ENCODE measurements at places on chromosomes 1 and 21.

- DNase-seq: no peak
Observed at GRCh38 chr1:156291226-156292061, 4.0 kb downstream of the GLMP start.

- no peak for DNase-seq
Observed at GRCh38 chr21:45974073-45975019, 7.2 kb upstream of the COL6A1 start.

- no peak for DNase-seq
Observed at GRCh38 chr21:45236481-45236880, 51.2 kb downstream of the POFUT2 start.

- no peak for DNase-seq
Observed at GRCh38 chr1:116762781-116763115, 8.5 kb downstream of the CD2 start.

DNA sequence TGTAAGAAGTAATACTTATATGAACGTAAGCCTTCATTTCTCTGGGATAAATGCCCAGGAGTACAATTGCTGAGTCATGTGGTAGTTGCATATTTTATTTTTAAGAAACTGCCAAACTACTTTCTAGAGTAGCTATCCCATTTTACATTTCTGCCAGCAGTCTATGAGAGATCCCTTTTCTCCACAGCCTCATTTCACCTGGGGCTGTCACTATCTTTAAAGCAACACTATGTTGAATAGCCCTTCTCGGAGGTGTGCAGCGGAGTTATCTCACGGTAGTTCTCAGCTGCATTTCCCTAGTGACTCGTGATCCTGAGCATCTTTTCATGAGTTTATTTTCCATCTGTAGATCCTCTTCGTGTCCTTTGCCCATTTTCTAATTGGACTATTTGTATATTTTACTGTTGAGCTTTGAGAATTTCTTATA lies 93.4 kb downstream of the ADARB1 start:
- no peak for DNase-seq

DNA sequence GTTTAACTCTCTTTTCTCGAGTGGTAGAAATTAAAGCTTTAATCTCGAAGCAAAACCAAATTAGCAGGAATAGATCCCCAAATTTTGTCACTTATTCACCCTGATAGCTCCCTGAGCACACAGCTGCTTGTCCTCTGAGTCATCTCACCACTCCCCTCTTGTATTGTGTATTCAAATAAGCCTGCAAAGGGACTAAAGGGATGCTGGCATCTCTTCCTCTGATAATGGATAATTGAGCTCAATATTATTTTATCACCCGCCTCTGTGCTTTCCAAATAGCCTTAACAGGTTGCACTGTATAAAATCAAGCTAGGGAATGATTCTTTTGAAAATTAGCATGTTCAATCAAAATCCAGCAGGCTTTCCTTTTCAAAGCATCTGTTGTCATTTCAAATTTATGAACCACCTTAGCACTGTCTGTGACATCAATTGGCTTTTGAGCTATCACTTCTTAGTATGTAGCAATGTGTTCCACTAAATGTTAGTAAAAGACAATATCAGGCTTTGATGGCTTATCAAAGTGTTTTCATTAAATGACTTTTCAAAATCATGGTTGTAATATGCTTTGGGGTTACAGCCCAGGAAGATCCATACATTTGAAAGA lies 561.6 kb downstream of the PLA2G4A start:
- no peak for DNase-seq

GRCh38 chr1:172801771-172802322 lies 142.9 kb downstream of the FASLG start:
- DNase-seq: no peak

GRCh38 chr1:209805341-209805781 lies 581 bp downstream of the IRF6 start:
- no peak for DNase-seq

DNA sequence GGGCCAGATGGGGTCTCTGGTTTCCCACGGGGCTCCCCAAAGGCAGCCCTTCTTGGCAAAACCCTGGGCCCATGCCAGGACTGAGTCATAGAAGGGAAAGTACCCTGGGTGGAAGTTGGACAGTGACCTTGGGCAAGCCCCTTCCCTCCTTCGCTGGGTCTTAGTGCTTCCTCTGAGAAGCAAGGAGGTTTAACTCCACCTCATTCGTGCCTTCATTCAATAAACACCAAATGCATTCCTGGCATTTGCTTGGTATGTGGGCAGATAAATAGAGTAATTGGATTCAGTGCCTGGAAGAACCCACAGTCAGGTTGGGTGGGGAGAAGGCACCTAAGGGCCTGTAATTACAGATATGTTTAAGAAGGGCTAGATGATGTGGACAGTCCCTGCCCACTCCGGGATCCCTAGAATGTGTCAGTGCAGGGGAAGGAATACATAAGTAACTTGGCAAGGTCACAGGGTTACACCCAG lies 36.3 kb upstream of the CITED4 start:
- no peak for DNase-seq

- DNase-seq: no peak
Observed at GRCh38 chr1:161827786-161828185, 61.7 kb downstream of the ATF6 start.

DNA sequence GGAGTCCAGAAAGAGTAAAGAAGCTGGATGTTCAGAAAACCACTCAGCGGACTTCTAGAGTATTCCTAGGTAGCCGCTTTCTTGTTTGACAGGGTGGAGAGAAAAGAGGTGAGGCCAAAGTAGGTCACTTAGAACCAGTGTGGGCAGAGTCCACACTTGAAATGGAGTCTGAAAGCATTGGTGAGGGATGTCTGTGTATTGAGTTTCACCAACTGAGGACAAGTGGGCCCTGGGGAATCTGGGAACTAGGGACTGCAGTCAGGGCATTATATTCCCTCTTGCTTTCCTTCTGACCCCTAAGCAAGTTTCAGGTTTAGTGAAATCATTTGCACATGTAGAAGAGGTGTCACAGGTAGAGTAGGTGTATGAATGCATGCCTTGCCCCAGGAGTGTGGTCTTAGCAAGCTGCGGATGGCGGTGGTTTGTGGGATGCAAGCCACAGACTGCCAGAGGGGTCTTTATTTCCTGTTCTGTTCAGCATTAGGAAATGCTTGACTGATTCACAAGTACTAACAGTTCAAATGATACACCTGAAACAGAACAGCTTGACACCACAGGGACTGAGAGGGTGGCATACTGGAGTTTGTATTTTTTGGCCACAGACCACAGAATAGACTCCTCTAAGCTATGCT lies 1.1 kb upstream of the GNG12 start:
- no peak for DNase-seq

DNA sequence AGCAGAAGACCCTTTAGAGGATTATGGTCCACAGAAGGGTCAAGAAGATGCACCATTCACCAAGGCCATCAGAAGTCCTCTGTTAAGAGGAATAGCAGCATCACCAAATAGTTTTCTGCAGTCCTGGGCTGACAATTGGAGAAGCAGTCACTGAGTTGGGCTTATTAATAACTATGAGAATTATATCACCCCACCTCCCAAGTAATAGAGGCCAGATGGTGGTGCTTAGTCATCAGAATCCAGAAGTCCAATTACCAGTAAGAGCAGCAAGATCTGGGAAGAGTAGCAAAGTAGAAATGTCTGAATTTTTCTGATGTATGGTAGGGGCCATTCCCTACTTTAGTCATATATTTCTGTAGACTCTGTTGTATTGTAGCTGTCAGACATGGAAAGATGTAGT lies 6.1 kb upstream of the PSMA5 start:
- no peak for DNase-seq

- no peak for DNase-seq
Observed at GRCh38 chr1:159879136-159879535, 16.7 kb upstream of the VSIG8 start.

DNA sequence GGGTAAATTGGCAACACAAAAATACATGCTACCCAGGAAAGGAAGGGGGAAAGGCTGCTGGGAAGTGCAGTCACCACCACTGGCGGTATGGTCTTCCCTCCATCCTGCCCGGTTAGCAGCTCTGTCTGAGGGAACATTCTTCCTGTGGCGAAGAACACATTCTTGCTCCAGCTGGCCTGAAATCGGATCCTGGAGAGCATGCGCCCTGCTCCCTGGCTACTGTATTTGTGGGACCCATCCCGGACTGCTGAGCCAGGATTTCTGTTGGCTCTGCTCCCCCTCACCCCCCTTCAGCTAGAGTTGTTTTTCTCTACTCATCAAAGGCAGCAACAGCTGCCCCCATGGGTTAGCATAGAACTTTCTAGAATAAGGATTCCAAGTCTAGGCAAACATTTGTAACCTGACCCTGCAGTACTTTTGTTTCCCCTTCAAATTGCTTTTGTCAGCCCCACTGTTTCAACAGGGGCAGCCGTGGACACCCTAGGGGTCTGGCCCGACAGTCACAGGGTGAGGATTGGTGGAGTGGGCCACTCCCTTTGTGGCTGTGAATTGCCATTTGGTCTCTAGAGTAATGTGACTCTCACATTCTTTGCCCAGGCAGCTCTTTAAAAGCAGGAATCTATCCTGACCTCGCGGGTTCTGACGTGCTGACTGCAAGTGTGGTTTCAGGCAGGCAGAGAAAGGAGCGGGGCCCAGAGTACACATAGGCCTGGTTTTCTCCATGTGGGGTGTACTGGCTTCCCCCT lies 157.7 kb downstream of the TOMM20 start:
- DNase-seq: peak; percentile 50

GRCh38 chr1:174809755-174810280 lies 189.9 kb upstream of the CACYBP start:
- no peak for DNase-seq

- DNase-seq: no peak
Observed at GRCh38 chr1:69073176-69073575, 494.5 kb upstream of the LRRC7 start.

DNA sequence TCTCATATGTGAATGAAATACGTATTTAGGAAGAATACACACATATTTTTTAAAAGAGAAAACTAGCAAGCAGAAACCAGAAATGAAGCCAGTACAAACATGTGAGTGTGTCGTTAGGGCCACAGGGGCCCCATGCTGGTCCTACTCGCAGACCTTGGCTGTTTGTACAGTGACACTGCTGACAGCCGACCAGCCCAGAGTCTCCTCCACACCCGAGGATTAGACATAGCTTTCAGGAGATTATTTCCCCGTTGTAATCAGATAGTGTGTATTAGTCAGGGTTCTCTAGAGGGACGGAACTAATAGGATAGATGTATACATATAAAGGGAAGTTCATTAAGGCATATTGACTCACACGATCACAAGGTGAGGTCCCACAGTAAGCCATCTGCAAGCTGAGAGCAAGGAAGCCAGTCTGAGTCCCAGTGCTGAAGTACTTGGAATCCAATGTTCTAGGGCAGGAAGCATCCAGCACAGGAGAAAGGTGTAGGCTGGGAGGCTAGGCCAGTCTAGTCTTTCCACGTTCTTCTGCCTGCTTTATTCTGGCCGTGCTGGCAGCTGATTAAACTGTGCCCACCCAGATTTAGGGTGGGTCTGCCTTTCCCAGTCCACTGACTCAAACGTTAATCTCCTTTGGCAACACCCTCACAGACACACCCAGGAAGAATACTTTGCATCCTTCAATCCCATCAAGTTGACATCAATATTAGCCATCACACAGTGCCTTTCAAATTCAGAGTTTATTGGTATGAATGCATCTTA lies 51.2 kb downstream of the DIP2A start:
- no peak for DNase-seq

GRCh38 chr1:156258859-156259258 lies 11.0 kb upstream of the PAQR6 start:
- DNase-seq: no peak

DNA sequence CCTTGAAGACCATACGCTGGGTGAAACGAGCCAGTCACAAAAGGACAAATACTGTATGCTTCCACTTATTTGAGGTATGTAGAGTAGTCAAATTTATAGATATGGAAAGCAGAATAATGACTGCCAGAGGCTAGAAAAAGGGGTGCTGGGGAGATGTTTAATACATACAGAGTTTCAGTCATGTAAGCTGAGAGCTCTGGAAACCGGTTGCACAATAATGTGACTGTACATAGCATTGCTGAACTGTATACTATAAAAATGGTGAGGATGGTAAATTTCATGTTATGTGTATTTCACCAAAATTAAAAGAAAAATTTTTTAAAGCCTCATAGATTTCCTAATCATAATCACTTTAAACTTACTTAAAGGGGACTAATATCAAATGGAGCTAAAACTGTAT lies 110.8 kb downstream of the ZZZ3 start:
- no peak for DNase-seq

- DNase-seq: no peak
Observed at GRCh38 chr1:168626326-168626725, 49.9 kb downstream of the XCL1 start.

DNA sequence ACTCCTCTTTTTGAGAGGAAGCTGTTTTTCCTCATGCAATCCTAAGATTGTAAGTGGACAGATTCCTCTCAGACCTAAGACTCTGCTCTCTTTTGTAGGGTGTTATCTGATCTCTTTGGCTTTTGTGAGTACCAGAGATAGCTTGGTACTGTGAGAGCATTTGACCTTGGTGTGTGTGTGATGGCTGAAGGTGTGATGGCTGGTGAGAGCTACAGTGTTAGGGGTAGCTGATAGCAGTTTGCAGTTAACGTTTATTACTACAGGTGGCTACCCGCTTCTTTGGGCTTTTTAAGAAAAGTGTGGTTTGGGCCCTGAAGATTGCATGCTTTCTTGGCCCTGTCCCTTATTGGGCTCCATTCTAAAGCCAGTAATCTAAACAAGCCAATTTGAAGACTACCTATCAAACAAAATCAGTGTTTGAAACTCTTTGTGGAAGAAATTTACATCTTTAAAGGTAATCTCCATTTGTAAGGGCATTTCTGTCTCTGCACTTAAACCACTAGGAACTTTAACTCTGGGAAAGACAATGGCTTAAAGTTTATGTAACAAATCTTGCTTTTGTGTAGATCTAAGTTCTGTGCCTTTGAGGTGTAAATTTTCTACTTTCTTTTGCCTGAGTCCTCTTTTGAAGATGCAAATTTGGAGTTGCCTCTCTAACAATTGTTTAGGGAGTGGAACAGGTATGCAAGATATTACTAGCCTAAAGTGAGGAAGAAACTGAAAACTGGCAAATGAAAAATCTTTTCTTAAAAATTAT lies 85.3 kb upstream of the SERBP1 start:
- no peak for DNase-seq

DNA sequence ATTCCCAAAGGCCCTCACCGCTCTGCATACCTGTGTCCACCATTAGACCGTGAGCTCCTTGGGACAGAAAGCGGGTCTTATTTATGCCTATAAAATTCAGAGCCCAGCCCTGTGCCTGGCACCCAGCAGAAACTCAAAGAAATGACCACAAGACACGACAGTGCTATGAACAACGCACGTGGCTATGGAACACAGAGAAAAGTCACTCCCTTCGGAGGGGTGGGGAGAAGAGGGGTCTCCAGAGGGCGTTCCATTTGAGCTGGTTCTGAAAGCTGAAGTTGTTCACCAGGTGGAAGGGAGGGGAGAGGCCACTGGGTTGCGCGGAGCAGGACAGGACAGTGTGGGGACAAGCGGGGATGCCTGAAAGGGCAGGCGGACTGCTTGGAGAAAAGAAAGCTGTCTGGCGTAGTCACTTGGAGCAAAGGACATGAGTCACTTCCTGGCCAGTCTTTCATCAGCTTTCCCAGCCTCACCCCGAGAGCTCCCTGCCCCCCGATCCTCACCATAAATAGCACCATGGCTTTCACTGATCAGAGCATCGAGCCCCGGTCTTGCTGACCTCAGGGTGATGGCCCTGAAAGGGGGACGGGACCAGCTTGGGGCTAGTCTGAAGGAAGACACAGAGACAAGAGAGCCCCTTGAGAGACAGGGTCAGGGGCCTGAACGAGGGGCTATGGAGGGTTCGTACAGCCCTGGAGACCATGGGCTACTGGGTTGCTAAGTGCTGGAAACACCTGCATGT lies 28.5 kb downstream of the ECE1 start:
- no peak for DNase-seq

Measured in T-helper 1 cell (primary cell).